Activated naive CD8-positive, alpha-beta T cell treated with anti-CD3 and anti-CD28 coated beads, Interleukin-2, amount 10 ng/mL, durations not matched to agents 7 days and 5 days (primary cell): ENCODE measurements at places on chromosomes 11 and 22. TPM values are rescaled to one million over a fixed set of nuclear protein-coding genes. Genes with fewer than 3 reads are reported as not detected.

DNA sequence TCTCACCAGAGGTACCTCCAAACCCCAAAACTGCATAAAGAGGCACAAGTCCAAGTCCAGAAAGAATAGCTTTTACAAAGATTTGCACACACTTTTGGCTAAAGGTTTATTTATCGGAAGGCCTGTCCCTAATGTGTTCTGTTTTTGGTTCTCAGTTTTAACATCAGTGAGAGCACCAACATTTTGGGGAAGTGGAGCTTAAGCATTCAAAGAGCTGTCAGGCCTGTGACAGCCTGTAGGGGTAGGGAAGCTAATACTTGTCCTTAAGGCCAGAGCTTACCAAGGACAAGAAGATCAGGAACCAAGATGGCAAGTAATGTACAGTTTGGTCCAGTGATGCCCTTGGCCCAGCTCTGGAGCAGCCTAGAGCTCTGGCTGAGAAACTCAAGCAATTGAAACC lies 38.9 kb upstream of the SCUBE2 start:
- no peak overlapping the region for H3K27ac ChIP-seq
- H3K4me1 ChIP-seq = peaks cover 5% of the 10 kb centered on the region
- DNase-seq = no peak
- H3K4me3 ChIP-seq = no peak overlapping the region
- peaks cover 2% of the 10 kb centered on the region for H3K27me3 ChIP-seq
- peaks cover 19% of the 10 kb centered on the region for H3K36me3 ChIP-seq

GRCh38 chr11:12362857-12363256 lies 14.5 kb upstream of the PARVA start:
- no peak overlapping the region for H3K4me3 ChIP-seq
- DNase-seq = no peak
- peaks cover 5% of the 10 kb centered on the region for H3K27me3 ChIP-seq
- H3K27ac ChIP-seq = no peak overlapping the region
- H3K36me3 ChIP-seq = no peaks in the 10 kb centered on the region

DNA sequence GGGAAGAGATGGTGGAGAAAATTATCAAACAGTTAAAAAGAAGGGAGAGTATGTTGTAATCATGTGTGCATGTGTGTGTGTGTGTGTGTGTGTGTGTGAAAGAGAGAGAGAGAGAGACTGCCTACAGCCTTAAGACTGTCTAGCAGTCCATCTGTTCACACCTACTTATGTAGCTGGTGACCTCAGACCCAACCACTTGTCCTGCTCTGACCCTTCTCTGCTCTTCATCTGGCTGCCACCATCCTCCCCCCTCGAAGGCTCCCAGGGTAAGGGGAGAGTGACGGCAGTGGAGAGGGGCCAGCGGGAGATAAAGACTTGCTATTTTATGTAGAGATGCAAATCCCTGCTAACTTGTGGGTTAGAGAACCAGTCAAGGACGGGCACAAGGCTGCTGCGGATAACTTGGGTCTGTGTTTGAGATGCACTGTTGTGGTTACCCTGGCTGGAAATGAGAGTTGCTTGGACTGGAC lies 24.9 kb upstream of the GRAMD1B start:
- H3K27me3 ChIP-seq = no peaks in the 10 kb centered on the region
- H3K4me1 ChIP-seq = peaks cover 34% of the 10 kb centered on the region
- no peak for DNase-seq

- peaks cover 6% of the 10 kb centered on the region for H3K27me3 ChIP-seq
- no peak for DNase-seq
- H3K36me3 ChIP-seq = no peaks in the 10 kb centered on the region
- peaks cover 3% of the 10 kb centered on the region for H3K4me1 ChIP-seq
Measured at GRCh38 chr11:47384498-47384897, 6.2 kb upstream of the SPI1 start.

- no peaks in the 10 kb centered on the region for H3K4me1 ChIP-seq
- H3K36me3 ChIP-seq = no peaks in the 10 kb centered on the region
- no peaks in the 10 kb centered on the region for H3K27me3 ChIP-seq
- no peak overlapping the region for H3K4me3 ChIP-seq
Measured at GRCh38 chr11:115391160-115391559, 113.1 kb downstream of the CADM1 start.

DNA sequence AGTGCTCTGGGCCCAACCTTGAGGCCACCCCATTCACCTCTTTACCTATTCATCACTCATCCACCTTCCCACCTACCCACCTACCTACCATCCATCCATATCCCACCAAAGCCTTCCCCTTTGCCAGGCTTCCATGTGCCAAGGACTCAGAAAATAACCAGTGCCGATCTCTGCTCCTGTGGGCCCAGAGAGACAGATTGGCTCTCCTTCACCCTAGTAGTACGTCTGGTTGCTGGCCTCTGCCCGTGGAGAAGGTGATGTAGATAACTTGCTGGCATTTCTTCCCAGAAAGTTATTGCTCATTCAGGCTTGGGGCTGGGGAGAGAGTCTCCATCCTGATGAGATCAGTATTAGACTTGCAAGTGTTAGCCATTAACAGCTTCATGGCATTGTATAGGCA lies 45.2 kb downstream of the NEU3 start:
- H3K36me3 ChIP-seq = no peaks in the 10 kb centered on the region
- no peak for DNase-seq
- no peaks in the 10 kb centered on the region for H3K27me3 ChIP-seq
- H3K4me1 ChIP-seq = peaks cover 4% of the 10 kb centered on the region

GRCh38 chr22:18994701-18995326 lies 58.7 kb upstream of the PRODH start:
- peaks cover 16% of the 10 kb centered on the region for H3K27me3 ChIP-seq
- no peak overlapping the region for H3K27ac ChIP-seq
- H3K4me1 ChIP-seq = no peaks in the 10 kb centered on the region
- no peak overlapping the region for H3K4me3 ChIP-seq

- H3K36me3 ChIP-seq = no peaks in the 10 kb centered on the region
- no peak overlapping the region for H3K4me3 ChIP-seq
- no peak for DNase-seq
Measured at GRCh38 chr11:94681852-94682251, 86.3 kb upstream of the AMOTL1 start.

DNA sequence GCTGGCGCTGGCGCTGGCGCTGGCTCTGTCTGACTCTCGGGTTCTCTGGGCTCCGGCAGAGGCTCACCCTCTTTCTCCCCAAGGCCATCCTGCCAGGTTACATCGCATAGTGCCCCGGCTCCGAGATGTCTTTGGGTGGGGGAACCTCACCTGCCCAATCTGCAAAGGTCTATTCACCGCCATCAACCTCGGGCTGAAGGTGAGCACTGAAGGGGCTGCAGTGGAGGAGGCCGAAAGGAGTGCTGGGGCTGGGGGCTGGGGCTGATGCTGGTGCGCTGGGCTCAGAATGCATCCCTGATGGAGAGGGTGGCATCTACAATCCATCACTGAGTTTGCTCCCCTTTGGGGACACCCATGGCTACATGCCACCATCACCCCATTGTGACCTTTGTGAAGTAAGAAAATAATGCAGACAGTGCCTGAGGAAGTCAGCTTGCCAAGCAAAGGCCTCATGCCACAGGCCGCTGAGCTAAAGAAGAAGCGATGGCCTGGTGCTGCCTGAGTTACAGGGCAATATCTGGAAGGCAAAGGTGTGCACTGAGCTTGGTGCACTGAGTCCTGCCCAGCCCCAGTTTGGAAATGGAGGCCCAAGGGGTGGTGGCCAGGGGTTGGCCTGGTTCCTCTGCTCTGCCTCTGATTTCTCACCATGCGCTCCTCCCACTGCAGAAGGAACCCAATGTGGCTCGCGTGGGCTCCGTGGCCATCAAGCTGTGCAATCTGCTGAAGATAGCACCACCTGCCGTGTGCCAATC lies 620 bp downstream of the SMPD1 start:
- peak overlapping the region; percentile 96 for H3K4me3 ChIP-seq
- H3K36me3 ChIP-seq = peaks cover 18% of the 10 kb centered on the region
- DNase-seq = no peak

GRCh38 chr11:121841487-121842191 lies 274.4 kb downstream of the BLID start:
- no peak for DNase-seq
- no peaks in the 10 kb centered on the region for H3K27me3 ChIP-seq

DNA sequence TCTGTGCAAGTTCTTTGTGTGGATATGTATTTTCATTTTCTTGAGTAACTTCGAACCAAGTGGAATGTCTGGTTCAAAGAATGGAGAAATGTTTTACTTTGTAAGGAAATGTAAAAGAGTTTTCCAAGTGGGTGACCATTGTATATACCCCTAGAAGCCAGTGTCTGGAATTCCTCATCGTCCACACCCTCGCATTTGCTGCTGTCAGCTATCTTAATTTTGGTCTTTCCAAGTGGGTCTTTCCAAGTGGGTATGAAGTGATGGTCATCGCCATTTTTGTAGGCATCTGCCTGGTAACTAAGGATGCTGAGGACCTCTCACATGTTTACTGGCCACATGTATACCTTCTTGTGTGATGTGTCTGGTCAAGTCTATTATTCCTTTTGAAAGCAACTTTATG lies 547.5 kb downstream of the TBC1D22A start:
- no peak overlapping the region for H3K27ac ChIP-seq
- no peaks in the 10 kb centered on the region for H3K4me1 ChIP-seq
- no peak overlapping the region for H3K4me3 ChIP-seq
- no peak for DNase-seq
- H3K36me3 ChIP-seq = no peaks in the 10 kb centered on the region

DNA sequence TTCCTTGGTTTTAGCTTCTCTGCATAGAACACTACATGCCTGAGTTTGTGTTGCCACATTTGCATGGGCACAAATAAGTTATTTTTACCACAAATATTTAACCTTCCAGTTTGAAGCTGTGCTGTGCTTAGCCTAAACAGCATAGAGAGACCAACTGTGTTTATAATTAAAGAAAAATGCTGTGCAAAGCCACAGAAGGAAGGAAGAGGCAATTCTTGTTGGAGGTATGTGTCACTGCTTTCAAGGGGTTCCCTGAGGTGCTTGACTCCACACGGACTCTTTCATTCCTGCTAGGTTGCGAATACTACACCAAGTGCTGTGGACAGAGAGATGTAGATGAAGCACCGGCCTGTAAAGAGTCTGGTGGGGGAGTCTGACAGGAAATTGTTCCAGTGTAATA lies 47.6 kb upstream of the OLFML1 start:
- peaks cover 4% of the 10 kb centered on the region for H3K27me3 ChIP-seq
- H3K27ac ChIP-seq = no peak overlapping the region
- H3K4me3 ChIP-seq = no peak overlapping the region
- peaks cover 18% of the 10 kb centered on the region for H3K4me1 ChIP-seq
- DNase-seq = no peak

DNA sequence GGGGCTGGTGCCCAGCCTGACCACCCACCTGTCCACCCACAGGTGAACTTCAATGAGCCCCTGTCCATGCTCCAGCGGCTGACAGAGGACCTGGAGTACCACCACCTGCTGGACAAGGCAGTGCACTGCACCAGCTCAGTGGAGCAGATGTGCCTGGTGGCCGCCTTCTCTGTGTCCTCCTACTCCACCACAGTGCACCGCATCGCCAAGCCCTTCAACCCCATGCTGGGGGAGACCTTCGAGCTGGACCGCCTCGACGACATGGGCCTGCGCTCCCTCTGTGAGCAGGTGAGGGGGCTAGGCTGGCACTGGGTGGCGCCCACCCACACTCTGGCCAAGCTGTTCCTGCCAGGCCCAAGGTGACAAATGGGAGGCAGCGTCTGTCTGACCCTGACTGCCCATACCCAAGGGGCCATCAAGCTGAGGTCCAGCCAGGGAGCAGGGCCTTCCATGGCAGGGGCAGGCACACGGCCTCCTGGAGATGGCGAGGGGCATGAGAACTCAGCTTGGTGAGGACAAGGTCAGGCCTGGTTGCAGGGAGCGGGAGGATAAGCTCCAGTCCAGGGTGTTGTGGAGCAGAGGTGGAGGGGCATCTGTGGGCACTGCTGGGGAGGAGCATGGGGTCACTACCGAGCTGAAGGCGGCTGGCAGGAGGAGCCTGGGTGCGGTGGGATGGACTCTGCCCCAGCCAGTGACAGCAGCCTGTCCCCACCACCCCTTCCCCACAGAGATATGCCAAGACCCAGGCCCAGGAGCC lies 77.7 kb downstream of the MORC2 start:
- peak; percentile 44 for DNase-seq
- peaks cover 10% of the 10 kb centered on the region for H3K4me1 ChIP-seq
- no peak overlapping the region for H3K4me3 ChIP-seq
- H3K27ac ChIP-seq = no peak overlapping the region
- H3K36me3 ChIP-seq = no peaks in the 10 kb centered on the region
- H3K27me3 ChIP-seq = no peaks in the 10 kb centered on the region

DNA sequence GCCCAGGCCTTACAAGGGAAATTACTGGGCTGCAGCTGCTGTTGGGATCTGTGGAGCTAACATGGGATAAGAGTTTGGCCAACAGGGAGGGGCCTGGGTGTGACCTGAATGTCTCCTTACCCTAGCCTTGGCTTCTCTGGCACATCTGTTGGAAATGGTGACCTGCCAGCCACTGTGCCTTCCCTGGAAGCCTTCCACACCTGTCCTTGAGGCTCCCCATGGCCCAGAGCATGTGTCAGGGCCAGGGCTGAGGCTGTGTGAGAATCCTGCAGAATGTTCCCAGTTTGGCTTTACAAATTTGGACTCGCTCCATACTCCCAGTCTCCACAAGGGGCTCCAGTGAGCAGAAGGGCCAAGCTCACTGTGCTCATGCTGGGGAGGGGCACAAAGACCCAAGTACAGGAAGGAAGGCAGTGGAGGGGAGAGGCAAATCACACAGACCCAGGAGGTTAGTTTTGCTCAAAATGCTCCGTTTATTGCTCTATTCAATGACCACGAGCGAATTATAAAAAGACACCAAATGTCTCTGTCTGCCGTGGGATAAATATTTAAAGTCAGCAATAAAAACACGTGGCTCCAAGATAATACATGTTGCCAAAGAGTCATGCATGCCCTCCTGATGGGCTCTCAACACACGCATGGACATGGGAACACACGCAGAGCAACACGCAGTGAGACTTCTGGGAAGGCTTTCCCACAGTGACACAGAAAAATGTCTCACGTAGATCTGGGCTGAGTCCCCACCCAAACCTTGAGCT lies 1.7 kb upstream of the IGSF22 start:
- peaks cover 3% of the 10 kb centered on the region for H3K4me1 ChIP-seq
- H3K4me3 ChIP-seq = no peak overlapping the region
- H3K27ac ChIP-seq = no peak overlapping the region
- no peaks in the 10 kb centered on the region for H3K27me3 ChIP-seq
- H3K36me3 ChIP-seq = no peaks in the 10 kb centered on the region

- H3K36me3 ChIP-seq = no peaks in the 10 kb centered on the region
- DNase-seq = no peak
- H3K27ac ChIP-seq = no peak overlapping the region
- H3K27me3 ChIP-seq = no peaks in the 10 kb centered on the region
- H3K4me1 ChIP-seq = no peaks in the 10 kb centered on the region
Measured at GRCh38 chr11:20894296-20894695, 224.9 kb downstream of the NELL1 start.

- peak overlapping the region; percentile 67 for H3K27ac ChIP-seq
- H3K36me3 ChIP-seq = peaks cover 28% of the 10 kb centered on the region
- DNase-seq = no peak
- H3K4me3 ChIP-seq = no peak overlapping the region
- H3K4me1 ChIP-seq = peaks cover 37% of the 10 kb centered on the region
- no peaks in the 10 kb centered on the region for H3K27me3 ChIP-seq
Measured at GRCh38 chr22:31337178-31337577, 9.0 kb downstream of the PATZ1 start.

- no peaks in the 10 kb centered on the region for H3K36me3 ChIP-seq
- H3K4me1 ChIP-seq = no peaks in the 10 kb centered on the region
- DNase-seq = no peak
- H3K27ac ChIP-seq = no peak overlapping the region
- H3K27me3 ChIP-seq = peaks cover 2% of the 10 kb centered on the region
Measured at GRCh38 chr11:116478205-116478604, 294.6 kb downstream of the BUD13 start.

The MMP8 gene
- total RNA-seq = not detected

The PRG3 gene
- total RNA-seq = not detected

The OR2D2 gene
- total RNA-seq = not detected

The RIBC2 gene
- 11.2 TPM for total RNA-seq

The MRPL23 gene
- total RNA-seq = 76.2 TPM

The ZNF280B gene
- total RNA-seq = 2.4 TPM
